ENCODE measurements at places on chromosomes 2 and 18.

GRCh38 chr18:45286431-45286830 lies 328.8 kb upstream of the SLC14A2 start:
- DNase-seq: no peak

DNA sequence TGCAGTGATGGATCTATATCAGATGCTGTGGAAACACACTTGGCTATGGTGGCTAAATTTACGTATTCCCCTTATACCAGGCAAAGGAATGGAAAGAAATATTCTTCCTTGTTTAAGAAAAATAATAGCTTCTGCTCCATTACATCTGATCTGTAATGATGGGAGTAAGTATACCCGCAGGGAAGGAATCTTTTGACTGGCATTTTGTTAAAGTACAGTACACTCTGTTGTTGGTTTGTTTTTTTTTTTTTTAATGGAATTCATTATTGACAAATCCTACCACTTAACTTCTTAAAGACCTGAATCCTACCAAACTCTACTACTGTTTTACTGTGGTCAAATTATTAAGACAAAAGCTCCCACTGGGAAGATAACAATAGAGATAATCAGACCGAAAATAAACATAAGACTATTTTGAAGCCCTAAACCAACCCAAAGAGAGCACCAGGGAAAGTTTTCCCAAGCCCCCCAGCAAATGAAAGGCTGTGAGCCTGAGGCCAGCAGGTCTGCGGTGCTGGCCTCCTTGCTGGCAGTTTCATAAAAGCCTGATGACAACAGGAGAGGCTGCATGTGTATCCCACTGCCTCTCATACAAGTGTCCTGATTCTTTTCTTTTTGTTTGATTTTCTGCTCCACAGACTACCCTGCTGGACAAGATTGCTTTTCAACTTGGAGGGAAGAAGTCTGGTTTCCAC lies 101.0 kb downstream of the SLC25A12 start:
- DNase-seq: no peak

GRCh38 chr2:23625726-23626125 lies 240.7 kb downstream of the KLHL29 start:
- no peak for DNase-seq

GRCh38 chr2:157838442-157839161 lies 37.5 kb downstream of the ACVR1 start:
- DNase-seq: no peak

GRCh38 chr18:62885804-62886203 lies 170.5 kb downstream of the PHLPP1 start:
- no peak for DNase-seq

DNA sequence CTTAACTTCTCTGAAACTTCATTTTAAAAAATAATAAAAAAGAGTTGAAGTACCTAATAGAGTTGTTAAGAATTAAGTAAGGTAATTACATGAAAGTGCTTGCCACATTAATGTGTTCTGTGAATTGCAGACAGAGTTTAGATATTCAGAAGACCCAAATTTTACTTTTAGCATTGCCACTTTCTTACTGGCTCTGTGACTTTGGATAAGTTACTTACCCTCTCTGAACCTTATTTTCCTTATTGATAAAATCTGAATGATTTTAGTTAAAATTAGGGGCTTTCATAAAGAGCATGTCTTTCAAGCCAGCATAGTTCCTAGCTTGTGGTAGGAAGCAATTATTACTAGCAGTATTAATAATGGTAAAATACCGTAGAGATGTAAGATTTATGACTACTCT lies 101.2 kb upstream of the CREB1 start:
- no peak for DNase-seq

GRCh38 chr2:38200598-38200997 lies 124.6 kb upstream of the CYP1B1 start:
- no peak for DNase-seq

DNA sequence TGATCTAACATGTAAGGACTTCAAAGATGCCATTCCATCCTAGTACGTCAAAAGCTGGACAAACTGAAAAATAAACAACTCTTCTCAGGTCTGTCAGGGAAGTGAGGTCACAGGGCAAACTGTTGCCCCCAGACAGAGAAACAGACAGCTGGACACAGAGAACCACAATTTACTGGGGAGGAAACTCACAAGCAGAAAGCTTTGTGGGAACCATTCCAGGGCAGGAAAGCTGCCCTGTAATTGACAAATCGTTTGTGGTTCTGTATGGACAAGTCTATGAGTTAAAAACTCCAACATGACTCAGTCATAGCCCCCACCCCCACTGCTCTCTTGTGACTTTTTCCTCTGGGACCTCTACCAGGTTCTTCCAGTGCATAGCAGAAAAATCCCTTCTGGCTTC lies 28.4 kb downstream of the MCEE start:
- no peak for DNase-seq

DNA sequence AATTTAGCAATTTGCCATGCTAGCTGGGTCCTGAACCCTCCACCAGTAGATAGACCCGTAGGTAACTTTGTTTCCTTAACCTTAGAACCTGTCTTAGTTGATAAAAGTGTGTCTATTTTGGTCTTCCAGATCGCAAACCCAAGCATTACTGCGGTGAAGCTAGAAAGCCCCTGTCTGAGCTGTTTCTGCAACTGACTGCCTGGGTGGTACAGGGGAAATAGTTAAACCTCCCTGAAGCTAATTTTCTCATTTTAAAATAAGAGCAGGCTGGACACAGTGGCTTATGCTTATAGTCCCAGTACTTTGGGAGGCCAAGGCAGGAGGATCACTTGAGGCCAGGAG lies 101.7 kb upstream of the MSH2 start:
- no peak for DNase-seq
